ENCODE measurements at places on chromosomes 16 and 17.

- DNase-seq = no peak
Measured at GRCh38 chr17:69581061-69581961, 166.8 kb downstream of the MAP2K6 start.

- DNase-seq = no peak
Measured at GRCh38 chr17:69637446-69638156, 223.1 kb downstream of the MAP2K6 start.

DNA sequence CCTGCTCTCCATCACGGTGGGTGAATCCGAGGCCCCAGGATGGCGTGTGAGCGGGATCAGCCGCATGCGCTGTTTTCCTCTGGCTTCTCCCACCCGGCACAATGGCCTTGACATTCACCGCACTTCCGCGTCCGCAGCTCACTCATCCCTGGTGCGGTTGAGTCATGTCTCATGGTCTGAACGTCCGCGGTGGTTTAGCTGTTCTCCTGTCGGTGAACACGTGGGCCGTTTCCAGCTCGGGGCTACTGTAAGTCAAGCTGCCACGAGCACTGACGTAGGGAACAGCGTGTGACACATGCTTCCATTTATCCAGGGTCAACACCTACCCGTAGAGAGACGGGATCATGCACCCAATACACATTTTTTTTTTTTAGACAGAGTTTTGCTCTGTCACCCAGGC lies 15.3 kb upstream of the CACNA1H start:
- DNase-seq = no peak

DNA sequence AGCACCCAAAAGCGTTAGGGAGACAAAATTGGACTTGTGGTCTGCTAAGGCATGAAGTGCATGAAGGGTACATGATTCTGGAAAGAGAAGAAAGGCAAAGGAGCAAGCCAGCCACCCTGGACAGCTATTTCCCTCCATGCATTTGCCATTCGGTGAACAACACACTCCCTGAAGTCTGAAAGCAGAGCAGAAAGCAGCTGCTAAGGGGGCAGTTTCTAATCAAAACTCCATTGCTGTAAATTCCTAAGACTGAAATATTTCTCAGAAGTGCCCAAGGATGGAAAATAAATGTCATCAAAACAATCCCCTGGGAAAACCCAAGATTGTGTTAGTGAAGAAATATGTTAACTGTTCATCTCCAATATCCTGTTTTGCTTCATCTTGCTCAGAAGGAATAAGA lies 44.3 kb downstream of the PMP22 start:
- no peak for DNase-seq

GRCh38 chr16:66250686-66251431 lies 115.6 kb upstream of the CDH5 start:
- no peak for DNase-seq

DNA sequence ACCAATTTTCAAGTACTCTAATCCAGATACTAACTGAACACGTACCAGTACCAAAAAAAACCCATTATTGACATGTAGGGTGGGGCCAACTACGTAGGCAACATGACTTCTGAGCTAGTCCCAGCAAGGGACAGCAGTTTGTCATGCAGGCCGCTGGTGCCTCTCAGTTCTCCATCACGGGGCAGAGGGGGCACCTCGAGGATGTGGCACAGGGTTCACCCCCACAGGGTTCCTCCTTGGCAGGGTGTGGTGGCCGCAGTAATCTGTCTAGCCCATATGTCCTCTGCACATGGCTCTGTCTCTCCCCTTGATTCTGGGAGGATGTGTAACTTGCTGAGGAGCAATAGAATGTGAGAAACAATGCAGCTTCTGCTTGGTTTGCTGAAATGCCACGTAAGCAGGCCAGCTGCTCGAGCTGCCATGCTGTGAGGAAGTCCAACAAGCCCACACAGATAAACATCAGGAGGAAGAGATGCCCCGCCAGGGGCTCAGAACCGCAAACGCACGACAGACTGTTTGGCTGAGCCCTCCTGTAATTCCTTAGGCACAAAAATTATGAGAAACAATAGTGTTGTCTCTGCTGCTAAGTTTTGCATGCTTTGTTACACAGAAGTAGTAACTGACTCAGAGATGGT lies 62.4 kb downstream of the NT5M start:
- no peak for DNase-seq

GRCh38 chr17:41082626-41083025 lies 1.3 kb upstream of the KRTAP4-7 start:
- no peak for DNase-seq

- DNase-seq = no peak
Measured at GRCh38 chr16:84911486-84912216, 91.9 kb downstream of the CRISPLD2 start.

All from stimulated activated CD4-positive, alpha-beta T cell treated with anti-CD3 and anti-CD28 coated beads, Interleukin-15, amount 100 ng/mL, for 48 hours (primary cell).